Activated CD8-positive, alpha-beta memory T cell treated with anti-CD3 and anti-CD28 coated beads for 48 hours (primary cell): ENCODE measurements at places on chromosomes 12 and 14.

DNA sequence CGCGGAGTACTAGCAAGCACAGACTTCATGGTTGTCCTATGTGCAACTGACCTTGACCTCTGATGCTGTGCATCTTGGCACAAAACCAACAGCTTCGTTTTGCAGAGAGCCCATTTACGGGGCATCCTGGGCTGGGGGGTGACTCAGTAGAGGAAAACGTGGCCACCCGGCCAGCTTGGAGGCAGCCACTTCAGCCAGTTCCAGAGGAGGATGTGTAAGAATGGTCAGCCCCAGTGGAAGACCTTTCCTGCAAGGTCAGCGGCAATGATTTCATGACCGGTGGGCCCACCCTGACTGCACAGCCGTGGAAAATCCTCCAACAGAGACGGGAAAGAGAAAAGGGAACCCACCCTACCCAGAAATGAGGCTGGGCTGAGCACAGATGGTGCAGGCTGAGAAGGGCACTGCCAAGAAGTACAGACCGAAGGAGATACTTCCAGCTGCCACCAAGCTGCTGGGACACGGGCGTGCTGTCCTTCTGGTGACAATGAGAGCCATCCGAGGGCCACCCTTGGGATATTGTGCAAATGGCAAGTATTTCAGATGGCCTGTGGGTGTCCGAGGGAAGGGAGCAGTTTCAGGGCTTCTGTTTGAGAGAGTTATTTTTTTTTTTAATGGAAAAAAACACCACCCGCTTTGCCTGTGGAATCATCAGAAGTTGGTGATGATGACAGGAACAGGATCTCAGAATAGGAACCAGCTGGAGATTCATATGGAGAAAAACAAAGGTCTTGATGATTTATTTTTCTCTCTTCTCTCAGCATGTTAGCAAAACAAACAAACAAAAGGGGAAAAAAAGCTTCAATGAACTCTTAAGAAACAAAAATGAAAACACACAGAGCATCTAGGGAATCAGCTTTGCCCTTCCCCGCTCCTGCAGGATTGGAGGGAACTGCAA, 120.2 kb upstream of the RFLNA start:
- DNase-seq = no peak

- DNase-seq = no peak
Observed at GRCh38 chr12:1325666-1326065, 268.7 kb downstream of the FBXL14 start.

- no peak for DNase-seq
Observed at GRCh38 chr12:30211743-30212142, 428.0 kb upstream of the TMTC1 start.

- no peak for DNase-seq
Observed at GRCh38 chr12:122356192-122356635, 66.3 kb downstream of the CLIP1 start.

GRCh38 chr14:72420749-72421474, 473.0 kb downstream of the DPF3 start:
- peak; percentile 77 for DNase-seq

DNA sequence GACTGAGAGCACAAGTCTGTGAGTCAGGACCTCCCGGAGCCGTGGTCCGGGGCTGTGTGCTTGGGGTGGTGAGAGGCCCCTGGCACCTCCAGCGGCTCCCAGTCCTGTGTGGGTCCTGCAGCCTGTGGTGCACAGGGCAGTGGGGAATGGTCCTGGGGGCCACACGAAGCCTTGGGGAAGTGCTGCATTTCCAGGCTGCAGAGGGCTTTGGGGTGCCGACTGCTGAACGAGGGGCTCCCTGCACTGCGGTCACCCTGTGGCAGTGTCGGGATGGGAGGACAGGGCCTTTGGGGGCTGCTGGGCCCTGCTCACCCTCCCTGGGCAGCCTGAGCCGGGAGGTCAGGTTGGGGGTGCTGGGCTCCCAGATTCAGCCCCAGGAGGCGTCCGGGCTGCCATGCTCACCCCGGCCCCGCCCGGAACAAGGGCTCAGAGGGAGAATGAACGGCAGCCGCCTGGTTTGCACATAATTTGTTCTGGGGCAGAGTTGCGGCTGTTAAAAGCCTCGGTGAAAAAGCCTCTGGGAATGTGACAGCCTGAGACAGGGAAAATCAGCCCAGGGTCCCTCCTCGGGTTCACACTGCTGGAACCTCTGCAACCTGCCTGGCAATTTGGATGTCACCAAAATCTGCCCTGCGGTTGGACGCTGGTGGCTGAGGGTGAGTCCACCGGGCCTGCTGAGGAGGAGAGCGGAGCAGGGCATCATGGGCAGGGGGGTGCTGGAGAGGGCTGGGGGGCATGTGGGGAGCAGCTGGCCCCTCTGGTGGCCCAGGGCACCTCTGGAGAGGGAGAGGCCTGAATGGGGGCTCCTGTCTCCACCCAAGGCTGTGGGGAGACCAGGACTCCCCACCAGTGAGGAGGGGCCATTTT, 109.2 kb downstream of the KIF26A start:
- no peak for DNase-seq

- DNase-seq = no peak
Observed at GRCh38 chr12:120853188-120853587, 51.0 kb downstream of the SPPL3 start.
